NCI-H460 (cell line): ENCODE measurements at places on chromosomes 12 and 14. TPM values are rescaled to one million over a fixed set of nuclear protein-coding genes. Genes with fewer than 3 reads are reported as not detected.
A peak's percentile ranks its signal among the peaks of the same experiment; 100 is the strongest.

DNA sequence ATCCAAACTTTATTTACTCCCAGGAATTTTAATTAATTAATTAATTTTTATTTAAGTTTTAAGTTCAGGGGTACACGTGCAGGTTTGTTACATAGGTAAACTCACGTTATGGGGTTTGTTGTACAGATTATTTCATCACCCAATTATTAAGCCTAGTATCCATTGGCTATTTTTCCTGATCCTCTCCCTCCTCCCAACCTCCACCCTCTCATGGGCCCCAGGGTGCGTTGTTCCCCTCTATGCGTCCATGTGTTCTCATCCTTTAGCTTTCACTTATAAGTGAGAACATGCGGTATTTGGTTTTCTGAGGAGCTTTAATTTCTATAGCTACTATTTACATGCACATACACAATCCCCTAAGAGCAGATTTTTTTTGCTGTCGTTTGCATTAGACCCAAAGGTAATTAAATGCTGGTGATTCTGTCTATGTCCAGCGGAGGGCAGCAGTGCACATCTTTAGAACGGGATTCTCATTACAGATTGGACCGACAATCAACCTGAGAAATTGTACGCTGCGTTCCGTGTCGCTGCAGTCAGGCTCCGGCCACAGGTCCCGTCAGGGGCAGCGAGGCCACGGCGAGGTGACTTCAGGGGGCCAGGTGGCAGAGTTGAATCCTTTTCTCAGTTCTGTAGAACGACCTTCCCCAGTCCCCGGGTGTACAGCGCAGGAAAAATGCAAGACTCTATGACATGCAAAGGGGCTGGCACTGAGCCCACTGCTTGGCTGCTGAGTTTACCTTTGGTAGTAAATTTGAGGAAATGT is 11.6 kb downstream of the TMEM30B start:
- peak; percentile 82 for DNase-seq

DNA sequence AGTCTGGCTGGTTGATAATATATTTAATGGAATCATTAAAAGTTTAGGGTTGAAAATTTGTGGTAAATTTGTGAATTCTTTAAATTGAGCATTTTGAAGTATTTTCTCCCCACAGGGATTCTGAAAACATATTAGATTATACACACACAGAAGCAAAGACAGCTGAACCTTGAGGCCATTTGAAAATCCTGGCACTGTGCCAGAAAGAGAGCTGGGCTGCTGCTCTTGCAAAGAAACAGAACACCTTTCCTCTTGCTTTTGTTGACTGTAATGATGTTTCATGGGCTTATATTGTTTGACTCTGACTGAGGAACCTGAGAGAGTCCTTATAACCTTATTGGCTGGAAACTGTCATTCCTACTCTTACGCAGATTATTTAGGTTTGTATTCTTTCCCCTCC is 4.8 kb downstream of the RNF34 start:
- no peak for DNase-seq

DNA sequence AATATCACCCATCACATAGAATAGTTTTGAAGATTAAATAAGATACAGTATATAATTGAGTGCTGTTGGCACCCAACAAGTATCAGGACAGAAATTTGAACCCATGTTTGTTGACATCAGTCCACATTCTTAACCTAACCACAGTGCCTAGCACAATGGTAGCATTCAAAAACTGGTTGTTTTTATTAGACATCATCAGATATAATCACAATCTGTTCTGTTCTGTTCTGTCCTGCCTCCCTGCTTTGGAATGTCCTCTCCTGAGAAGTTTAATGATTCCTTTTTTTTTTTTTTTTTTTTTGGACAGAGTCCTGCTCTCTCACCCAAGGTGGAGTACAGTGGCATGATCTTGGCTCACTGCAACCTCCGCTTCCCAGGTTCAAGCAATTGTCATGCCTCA is 476.6 kb downstream of the RMST start:
- no peak for DNase-seq

DNA sequence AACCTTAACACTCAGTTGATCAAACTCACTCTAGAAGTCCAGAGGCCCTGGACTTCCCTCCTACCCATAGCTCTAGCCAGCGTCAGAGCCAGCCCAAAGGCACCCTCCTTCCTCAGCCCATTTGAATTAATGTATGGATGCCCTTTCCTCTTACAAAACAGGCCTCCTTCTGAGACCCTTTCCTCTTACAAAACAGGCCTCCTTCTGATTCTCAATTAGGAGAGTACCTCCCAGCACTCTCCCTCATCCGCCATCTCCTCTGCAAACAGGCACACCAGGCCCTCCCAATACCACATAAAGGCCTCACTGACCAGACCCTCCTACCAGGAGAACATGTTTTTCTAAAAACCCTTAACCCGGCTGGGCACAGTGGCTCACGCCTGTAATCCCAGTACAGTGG is 65.7 kb downstream of the MOK start:
- no peak for DNase-seq

GRCh38 chr14:99384450-99385417 is 95.9 kb downstream of the SETD3 start:
- DNase-seq = no peak

- no peak for DNase-seq
These were observed 8.0 kb upstream of the EVL start for GRCh38 chr14:100056964-100057795.

The ULK1 gene
- 30.9 and 31.7 TPM in 2 replicates for total RNA-seq
